Fibroblast of skin of abdomen (primary cell): ENCODE measurements at places on chromosomes 1 and 21.

DNA sequence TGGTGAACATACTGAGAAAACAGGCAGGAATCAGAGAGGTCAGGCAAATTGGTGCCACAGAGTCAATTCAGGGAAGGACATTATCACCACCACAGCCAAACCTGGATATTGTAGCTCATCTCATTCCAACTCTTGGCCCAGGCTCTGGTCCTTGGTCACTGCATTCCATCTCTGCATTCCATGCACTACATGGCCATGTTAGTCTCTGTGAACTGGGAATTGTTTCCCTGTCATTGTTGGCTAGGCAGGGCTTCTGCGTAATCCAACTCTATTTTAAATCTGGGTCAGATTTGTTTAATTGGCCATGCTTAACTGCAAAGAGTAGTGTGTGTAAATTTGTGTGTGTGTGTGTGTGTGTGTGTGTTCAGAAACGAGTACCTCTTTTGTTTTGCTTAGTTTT is 837.6 kb upstream of the ADAMTS5 start:
- DNase-seq: peak; percentile 22

DNA sequence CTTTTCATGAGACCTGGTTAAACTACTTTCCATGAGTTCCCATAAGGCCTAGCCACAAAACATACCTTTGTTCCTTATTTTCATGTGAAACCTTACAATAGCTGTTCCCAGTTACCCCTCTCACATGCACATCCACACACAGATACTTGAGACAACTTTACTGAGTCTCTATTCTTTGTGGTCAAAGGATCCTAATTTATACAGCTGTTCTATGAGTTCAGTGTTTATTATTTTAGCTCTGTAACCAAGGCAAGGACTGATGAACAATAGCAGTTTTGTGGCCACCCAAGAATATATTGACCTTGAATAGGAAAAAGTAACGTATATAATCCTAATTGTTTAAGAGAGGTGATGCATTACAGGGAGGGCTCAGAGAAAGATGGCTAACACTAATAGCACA is 160.5 kb upstream of the CACYBP start:
- DNase-seq: peak; percentile 5

DNA sequence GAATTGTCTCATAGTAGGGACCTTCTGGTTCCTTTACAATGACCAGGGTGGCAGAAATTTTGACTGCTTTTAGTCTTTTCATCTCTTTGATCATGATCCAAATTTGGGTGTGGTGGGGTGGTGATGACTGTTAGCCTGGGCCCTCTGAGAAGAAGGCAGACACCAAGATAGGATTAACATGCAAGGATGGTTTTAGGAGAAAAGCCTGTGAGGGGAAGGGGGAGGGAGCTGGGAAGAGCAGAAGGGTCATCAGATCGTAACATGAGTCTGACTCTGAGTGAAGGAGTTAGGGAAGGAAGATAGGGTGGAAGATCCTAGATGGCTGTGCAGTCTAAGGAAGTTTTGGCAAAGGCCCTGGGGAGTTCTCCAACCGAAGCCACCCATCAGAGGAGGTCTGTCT is 28.5 kb upstream of the CAMSAP2 start:
- DNase-seq: no peak

DNA sequence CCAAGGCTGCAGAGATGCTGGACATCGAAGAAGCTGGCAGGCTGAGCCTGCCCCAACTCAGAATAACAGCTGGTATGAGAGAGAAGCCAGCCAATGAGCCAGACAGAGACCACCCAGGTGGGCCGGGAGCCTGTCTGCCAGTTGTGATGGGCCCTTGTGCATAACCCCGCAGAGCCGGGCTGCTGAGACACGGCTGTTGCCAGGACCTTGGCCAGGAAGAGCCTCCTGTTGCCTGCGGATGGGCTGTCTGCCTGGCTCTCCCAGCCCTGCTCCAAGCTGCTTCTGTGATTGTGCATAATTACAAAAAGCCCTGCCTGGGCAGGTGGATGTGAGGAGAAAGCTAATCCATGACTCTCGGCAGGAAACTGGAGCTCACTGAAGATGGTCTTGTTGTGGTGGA is 126.5 kb downstream of the CAPN8 start:
- no peak for DNase-seq

DNA sequence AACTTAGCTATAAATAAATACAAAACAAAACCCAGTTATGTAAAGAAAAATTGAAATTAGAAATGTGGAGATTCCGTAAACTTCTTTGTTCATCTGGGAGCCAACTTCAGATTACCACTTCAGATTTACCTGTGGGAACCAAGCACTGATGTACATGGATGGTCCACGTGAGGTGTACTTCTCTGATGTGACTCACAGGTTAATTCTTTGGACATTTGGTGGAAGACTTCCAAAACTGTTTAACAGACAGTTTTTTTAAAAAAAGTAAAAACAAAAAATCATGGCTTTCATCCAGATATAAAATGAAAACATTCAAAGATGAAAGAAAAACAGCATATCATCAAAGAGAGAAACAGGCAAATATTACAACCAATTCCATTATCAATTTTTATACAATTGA is 92.0 kb downstream of the MAST2 start:
- DNase-seq: no peak

- DNase-seq: no peak
Observed at GRCh38 chr1:8886589-8886988, 8.1 kb upstream of the ENO1 start.

DNA sequence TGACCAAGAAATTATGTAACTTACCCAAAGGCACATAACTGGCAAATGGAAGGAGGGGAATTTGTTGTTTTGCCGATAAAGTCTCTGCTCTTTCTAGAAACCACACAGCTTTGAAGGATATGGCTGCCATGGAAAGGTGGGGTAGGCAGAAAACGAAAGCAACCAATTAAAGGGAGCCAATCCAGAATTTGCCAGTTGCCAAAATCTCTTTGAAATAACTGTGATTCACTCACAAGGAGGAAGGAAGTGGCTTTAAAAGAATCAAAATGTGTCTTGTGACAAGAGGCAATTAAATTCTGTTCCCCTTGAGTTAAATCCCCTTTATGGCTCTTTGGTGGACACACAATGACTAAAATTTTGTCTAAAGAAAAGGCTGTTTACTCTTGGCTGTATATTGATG is 61.2 kb upstream of the CCDC190 start:
- no peak for DNase-seq

GRCh38 chr1:228337031-228337564 is 69.5 kb downstream of the TRIM11 start:
- DNase-seq: no peak

DNA sequence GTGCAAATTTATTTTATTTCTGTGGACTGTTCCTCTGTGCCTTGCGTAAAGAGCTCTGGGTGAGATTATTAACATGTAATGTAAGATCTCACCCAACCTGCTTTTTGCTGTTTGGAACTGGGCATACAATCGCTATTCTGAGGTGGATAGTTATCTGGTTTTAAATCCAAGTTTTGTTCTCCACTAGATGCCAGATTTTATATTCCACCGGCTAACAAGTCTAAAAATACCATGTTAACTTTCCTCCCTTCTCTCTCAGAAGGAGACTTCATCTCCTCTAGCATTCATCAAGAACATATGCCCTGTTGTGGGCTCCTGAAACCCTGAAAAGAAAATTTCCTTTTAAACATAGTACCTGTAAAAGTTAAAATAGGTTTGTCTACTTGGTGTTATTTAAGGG is 56.4 kb downstream of the C1orf21 start:
- DNase-seq: no peak

- no peak for DNase-seq
Observed at GRCh38 chr1:167518331-167518700, at the start of gene CD247. Gene CD247, minus strand, starts transcription at chr1:167518529. Its CDS starts 64 bp downstream, at chr1:167518465.

DNA sequence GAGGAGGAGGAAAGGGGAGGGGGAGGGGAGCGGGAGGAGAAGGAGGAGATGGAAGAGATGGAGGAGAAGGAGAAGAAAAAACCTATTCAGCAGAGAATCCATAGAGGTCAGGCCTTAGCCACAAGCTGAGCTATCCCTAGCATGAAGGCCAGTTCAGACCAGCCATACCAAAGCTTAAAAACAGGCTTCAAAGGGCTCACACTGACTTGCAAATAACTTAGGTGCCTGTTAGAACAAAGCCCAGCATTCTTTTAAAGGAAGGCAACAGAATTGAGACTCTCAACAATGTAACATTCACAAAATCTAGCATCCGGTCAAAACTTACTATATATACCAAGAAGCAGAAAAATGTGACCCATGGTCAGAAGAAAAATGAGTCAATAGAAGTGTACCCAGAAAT is 43.6 kb upstream of the IFFO2 start:
- no peak for DNase-seq

GRCh38 chr1:211685823-211686222 is 10.4 kb upstream of the NEK2 start:
- DNase-seq: no peak

DNA sequence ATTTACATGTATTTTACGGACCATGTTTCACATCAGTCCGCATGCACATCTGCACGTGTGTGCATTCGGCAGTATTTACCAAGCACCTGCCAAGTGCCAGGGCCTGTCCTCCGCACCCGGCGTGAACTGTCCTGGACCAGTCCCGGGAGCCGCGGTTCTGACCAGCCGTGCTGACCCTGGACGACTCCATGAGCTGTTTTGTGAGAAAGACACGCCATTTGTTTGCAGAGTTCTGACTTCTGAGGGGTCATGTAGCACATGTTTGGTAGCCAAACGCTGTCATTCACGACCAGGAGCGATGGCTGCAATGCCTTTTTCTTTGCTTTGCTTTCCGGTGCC is 3.3 kb upstream of the OLIG2 start:
- no peak for DNase-seq

GRCh38 chr1:177928194-177928593 is 41.7 kb downstream of the SEC16B start:
- peak; percentile 45 for DNase-seq

DNA sequence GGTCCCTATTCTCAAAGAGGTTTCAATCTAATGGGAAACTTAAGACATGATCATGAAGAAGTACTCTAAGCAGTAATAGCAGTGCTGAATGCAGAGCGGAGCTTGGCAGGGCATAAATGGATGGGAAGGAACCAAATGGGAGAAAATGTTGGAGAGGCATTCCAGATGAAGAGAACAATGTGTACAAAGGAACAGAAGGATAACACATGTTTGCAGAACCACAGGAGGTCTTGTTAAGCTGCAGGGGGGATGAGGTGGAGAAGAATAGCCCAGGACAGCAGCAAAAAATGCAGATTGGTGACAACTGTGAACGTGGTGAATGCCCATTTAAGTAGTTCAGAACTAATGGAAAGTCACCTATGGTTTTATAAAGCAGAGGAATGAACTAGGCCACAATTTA is 99.1 kb downstream of the ASTN1 start:
- no peak for DNase-seq

DNA sequence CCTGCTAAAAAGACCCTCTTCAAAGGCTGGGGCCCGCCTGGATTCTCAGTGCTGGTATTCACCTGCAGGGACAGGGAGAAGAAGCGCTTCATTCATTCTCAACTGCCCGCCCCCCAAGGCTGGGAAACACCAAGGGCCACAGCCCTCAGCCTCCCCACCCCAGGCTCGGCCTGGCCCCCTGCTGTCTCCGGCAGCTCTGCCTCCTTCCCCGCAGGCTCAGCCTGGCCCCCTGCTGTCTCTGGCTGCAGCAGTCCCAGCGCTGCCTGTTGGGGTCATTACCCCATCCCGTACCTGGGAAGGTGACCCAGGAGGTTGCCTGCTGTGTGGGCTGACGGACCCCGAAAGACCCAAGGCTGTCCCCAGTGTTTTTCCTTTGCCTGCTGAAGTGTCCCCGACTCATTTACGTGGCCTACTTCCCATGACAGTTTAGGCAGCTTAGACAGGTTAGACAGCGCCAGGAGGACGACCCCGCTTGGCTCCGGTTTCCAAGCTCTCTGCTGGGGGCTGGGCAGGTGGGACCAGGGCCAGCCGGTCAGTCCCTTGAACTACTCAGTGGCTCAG is 22.9 kb upstream of the CLSTN1 start:
- no peak for DNase-seq

DNA sequence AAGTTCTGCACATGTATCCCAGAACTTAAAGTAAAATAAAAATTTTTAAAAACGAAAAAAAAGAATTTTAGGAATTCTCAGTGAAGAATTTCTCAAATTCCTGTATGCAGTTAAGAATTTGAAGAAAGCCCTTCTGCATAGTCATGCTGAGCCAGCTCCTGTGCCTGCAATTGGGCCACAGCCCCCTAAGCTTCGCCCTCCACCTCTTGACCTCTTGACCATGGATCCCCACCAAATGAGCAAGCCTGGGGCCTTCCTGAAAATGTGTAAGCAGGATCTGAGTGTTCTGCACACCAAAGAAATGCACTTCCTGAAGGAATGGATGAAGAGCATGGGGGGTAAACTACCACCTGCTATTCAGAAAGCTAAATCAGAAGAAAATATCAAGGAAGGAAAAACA is 52.0 kb downstream of the NBPF6 start:
- no peak for DNase-seq

DNA sequence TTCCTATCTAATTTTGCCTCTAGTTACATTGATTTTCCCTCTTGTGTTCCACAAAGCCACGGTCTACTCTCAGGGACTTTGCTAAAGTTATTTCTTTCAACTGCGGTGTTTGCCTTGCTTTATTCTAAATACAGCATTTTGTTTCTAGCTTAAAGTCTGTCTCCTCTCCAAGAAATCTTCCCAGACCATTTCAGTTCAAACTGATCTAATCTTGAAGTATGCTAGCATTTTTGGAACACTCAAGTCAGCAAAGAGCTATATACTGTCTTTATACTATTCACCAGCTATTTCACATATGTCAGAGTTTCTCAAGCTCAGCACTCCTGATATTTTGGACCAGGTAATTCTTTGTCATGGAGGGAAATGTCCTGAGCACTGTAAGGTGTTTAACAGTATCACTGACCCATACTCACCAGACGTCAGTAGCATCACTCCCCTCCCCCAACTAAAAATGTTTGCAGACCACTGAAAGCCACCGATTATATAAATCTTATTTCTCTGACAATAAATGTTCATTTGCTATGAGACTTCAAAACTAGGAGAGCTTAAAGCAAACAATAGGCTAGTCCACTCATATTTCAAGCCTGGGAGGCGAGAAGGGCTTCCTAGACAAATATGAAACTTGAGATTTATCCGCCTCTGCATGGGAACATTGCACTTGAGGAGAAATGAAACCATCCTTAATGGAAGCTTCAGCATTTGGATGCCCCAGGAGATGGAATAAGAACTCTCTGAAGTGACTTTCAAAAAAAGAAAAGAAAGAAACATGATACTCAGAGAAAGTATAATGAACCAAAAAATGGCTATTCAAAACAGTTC is 81.1 kb downstream of the KIAA0319L start:
- no peak for DNase-seq

DNA sequence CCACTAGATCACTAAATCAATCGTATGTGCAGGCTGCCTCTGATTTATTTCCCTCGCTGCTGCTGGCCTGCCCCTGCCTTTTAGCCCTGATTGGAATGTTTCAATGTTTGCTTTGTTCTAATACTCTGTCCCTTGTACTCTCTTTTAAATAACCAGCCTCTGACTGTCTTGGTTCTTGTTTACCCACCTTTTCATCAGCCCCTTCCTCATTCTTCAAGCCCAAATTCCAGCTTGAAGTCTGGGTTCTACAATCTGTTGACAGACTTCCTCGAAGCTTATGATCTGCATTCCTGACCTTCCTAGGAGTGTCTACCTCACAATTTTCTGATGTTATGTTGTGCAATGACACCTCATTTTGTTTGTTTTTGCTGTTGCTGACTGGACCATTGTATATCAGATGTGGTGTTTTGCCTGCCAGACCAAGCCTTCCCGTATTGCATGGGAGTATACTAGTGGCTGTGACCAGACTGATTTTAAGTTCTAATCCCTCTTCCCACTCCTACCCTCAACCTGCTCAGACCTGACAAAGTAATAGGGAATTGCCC is 46.6 kb upstream of the APOBEC4 start:
- DNase-seq: peak; percentile 31
